ENCODE measurements at places on chromosomes 4 and X.

- no peak for DNase-seq
Observed at GRCh38 chr4:159498446-159499115, 395.7 kb downstream of the RAPGEF2 start.

GRCh38 chr4:110135523-110135922 is 62.9 kb downstream of the ELOVL6 start:
- no peak for DNase-seq

- no peak for DNase-seq
Observed at GRCh38 chr4:98641906-98642668, 16.3 kb downstream of the TSPAN5 start.

GRCh38 chrX:40420899-40421729 is 159.7 kb upstream of the ATP6AP2 start:
- peak; percentile 44 for DNase-seq

DNA sequence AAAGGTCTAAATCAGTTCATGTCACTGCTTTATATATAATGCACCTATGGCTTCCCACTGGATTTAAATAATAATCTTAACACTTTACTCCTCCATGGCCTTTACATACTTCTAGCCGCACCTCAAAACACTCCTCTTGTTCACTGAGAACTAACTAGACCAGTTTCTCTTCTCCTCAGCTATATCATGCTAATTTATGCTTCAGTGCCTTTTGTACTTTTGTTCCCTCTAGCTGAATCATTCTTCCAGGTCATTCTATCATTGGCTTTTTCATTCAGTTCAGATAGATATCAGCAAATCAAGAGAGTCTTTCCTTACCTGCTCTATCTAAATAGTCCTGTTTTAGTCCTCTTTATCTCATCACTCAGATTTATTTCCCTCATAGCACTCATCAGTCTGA is 64.2 kb downstream of the TET2 start:
- no peak for DNase-seq

DNA sequence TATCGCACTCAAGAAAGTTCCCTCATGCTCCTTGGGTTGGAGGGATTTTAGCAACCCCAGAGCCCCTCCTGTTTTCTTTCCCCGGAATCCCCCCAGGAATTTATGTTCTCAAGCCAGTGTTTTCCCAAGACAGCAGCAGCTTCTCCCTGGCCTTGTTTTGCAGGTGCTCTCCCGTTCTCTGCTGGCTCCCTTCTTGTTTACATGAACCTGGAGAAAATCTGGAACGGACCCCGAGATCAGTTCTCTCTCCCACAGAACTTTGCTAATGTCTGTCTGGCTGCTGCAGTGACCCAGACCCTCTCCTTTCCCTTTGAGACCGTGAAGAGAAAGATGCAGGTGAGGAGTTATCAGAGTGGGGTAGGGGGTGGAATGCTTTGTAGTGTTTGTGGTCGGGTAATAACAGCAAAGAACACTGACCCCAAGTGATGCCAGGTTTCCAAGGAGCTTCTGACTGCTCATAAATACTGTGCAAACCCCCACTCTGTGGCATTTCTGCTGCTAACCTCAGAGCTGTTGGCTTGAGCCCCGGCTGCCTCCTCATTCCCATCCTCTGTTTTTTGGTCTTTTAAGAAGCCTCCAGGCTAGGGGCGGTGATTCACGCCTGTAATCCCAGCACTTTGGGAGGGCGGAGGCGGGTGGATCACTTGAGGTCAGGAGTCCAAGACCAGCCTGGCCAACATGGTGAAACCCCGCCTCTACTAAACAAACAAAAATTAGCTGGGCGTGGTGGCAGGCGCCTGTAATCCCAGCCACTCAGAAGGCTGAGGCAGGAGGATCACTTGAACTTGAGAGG is 11.1 kb downstream of the SLC25A43 start:
- DNase-seq = no peak

- no peak for DNase-seq
Observed at GRCh38 chrX:153662266-153662665, 11.3 kb downstream of the PNCK start.

GRCh38 chr4:96465834-96466233 is 625.9 kb downstream of the PDHA2 start:
- DNase-seq = no peak

DNA sequence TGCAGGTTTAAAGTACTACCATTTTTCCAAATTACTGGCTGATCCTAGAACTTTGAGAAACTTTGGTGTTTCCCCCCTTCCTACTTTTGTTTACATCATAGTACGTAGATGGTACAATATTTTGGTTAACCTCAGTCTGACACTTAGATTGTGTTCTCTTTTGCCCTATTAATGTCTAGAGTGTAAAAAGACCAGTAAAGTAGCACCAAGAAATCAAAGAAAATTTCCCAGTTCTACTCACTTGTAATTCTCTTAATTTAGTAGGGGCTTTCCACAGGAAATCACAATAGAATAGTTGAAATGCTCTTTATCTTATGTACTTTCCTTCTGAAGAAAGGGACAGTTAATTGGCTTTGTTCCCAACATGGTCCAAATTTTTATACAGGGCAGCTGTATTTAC is 51.6 kb downstream of the NFKB1 start:
- DNase-seq = no peak

- no peak for DNase-seq
Observed at GRCh38 chr4:126012691-126013290, 698.0 kb downstream of the FAT4 start.

DNA sequence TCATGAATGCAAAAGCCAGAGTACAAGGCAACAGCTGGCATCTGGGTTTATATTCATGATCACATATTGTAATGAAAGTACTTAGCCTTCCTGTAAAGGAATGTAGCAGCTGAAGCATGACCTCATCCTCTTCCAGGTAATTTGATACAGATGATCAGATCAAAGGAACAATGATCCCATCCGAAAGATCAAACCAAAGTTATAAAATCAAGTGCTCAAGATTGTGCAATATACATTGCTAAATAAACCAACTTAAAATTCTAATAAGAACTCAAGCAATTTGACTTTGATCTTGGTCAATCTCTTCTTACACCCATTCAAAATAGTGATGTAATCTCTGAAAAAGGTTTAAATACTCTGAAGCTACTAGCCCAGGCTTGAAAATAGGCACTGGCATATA is 113.1 kb upstream of the INPP4B start:
- DNase-seq = no peak

DNA sequence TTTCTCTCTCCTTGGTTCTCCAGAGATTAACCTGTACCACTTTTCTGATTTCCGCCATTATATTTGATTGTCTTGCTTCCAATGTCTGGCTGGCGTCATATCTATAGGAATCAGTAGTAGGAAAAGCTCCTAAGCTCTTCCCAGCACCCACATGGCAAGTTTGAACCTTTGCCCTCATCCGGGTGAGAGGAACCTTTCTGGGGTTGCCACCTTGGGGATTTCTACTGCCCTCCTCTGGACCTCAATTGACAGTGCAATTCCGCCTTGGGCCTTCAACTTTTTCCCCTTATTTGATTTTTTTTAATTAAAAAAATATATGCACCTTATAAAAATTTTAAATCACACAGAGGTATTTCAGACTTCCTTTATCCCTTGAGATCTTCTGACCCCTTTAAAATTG is 2.0 kb upstream of the CXorf66 start:
- DNase-seq = no peak

GRCh38 chr4:55355555-55355954 is 9.5 kb downstream of the SRD5A3 start:
- no peak for DNase-seq

DNA sequence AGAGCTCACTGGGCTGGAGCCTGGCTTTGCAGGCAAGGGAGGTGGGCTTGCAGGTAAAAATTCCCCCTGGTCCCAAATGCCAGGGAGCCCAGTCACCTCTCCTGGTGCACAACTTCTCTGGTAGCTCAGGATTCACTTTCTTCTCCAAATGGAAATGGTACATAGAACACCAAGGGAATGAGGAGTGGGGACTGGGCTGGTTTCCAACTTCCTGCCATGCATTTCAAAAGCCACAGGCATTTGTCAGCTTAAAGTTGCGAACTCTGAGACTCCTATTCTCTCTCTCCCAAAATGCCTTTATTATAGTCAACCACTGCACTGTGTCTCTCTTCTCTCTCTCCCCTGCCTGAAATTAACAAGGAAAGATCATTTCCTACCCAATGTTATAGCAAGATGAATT is 177.3 kb downstream of the GRIA3 start:
- DNase-seq = no peak

All from amygdala (tissue), 56 donors.